ENCODE measurements at places on chromosomes 6 and 20.

DNA sequence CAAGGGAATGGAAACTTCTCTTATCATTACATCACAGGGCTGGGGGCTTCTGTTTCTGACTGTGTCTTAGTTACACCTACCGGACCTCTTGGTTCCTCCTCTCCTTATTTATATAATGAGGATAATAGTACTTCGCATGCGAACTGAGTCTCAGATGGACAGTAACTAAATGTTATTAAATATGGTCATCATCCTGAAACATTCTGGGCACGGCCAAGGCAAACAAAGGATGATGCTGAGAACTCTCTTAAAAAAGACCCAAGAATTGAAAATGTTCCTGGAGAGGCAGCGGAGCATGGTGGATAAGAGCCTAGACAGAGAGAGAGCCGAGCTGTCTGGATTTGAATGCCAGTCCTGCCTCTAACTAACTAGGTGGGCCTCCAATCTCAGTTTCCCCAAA is 119.8 kb upstream of the SASH1 start:
- peaks cover 18% of the 10 kb centered on the region for H3K4me1 ChIP-seq
- H3K4me3 ChIP-seq, result no peak overlapping the region
- H3K36me3 ChIP-seq, result no peaks in the 10 kb centered on the region
- H3K27ac ChIP-seq, result no peak overlapping the region
- no peaks in the 10 kb centered on the region for H3K27me3 ChIP-seq
- no peak for DNase-seq

DNA sequence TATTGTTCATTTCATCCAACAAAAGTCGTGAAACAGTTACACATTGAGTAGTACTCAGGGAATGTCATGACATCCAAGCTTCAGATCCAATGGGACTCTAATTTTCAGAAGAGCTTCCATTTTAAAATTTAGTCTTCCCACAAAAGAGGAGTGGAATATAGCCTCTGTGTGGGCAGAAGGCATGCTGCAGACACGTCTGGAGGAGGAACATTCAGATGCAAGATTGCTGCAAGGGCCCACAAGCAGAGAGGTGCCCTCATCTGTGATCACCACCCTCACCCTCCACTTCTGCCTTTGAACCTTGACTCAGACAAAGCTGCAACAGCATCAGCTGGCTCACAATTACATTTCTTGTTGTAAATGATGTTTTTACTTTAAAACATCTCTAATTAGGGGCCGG is 29.9 kb downstream of the NRN1 start:
- peaks cover 59% of the 10 kb centered on the region for H3K27me3 ChIP-seq
- H3K27ac ChIP-seq, result no peak overlapping the region
- H3K36me3 ChIP-seq, result no peaks in the 10 kb centered on the region
- no peak for DNase-seq
- H3K4me1 ChIP-seq, result no peaks in the 10 kb centered on the region
- no peak overlapping the region for H3K4me3 ChIP-seq

- H3K4me3 ChIP-seq, result no peak overlapping the region
- no peaks in the 10 kb centered on the region for H3K4me1 ChIP-seq
- DNase-seq, result no peak
- no peak overlapping the region for H3K27ac ChIP-seq
These were observed 47.6 kb downstream of the PRND start for GRCh38 chr20:4769328-4769727.

- H3K27ac ChIP-seq, result no peak overlapping the region
- DNase-seq, result no peak
- no peaks in the 10 kb centered on the region for H3K27me3 ChIP-seq
- no peaks in the 10 kb centered on the region for H3K36me3 ChIP-seq
These were observed 160.7 kb downstream of the UST start for GRCh38 chr6:148907573-148907972.

- peaks cover 2% of the 10 kb centered on the region for H3K4me1 ChIP-seq
- H3K4me3 ChIP-seq, result no peak overlapping the region
- H3K36me3 ChIP-seq, result peaks cover 53% of the 10 kb centered on the region
- H3K27me3 ChIP-seq, result no peaks in the 10 kb centered on the region
These were observed 14.8 kb downstream of the C20orf96 start for GRCh38 chr20:275791-276190.

- no peaks in the 10 kb centered on the region for H3K27me3 ChIP-seq
- H3K36me3 ChIP-seq, result peaks cover 2% of the 10 kb centered on the region
- no peak overlapping the region for H3K4me3 ChIP-seq
- peaks cover 8% of the 10 kb centered on the region for H3K4me1 ChIP-seq
- no peak for DNase-seq
These were observed 180.2 kb upstream of the HDAC2 start for GRCh38 chr6:114151064-114151690.

DNA sequence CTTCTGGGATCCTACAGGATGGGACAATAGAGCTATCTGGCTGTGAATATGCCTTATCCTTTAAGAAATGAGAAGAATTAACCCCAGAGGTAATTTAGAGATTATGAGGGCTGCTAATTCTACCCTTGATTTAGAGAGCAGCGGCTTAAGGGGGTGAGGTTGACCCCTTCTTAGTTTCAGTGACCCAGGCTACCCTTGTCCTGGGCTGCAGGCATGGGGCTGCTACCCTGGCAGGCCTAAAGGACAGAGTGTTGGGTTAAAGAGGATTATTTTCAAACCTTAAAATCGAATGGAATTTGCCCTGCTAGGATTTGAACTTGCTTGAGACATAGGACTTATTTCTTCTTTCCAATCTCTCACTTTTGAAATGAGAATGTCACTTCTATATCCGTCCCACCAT is 1343.4 kb downstream of the HACE1 start:
- H3K4me1 ChIP-seq, result no peaks in the 10 kb centered on the region
- H3K27ac ChIP-seq, result no peak overlapping the region
- DNase-seq, result no peak
- no peaks in the 10 kb centered on the region for H3K27me3 ChIP-seq
- no peaks in the 10 kb centered on the region for H3K36me3 ChIP-seq

GRCh38 chr6:152428126-152428525 is 209.0 kb downstream of the SYNE1 start:
- H3K4me1 ChIP-seq, result no peaks in the 10 kb centered on the region
- no peak overlapping the region for H3K27ac ChIP-seq
- H3K27me3 ChIP-seq, result peaks cover 13% of the 10 kb centered on the region
- DNase-seq, result no peak

DNA sequence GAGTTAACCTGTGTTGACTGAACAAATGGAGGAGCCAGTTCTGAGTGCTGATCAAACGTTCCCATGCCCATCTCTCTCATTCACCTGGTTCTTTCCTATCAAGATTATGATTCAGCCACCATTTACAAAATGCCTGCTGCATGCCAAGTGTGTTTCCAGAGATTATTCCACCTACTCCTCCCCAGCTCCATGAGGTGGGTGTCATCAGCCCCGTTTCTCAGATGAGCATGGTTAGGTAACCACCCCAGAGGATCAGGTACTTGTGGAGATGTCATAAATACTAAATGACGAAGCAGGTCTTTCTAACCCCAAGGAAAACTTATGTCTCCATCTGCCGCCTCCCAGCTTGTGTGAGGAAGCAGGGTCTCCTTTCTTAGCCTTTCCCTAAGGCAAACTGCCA is 2.1 kb downstream of the BANF2 start:
- no peaks in the 10 kb centered on the region for H3K27me3 ChIP-seq
- H3K4me3 ChIP-seq, result no peak overlapping the region
- no peak overlapping the region for H3K27ac ChIP-seq
- no peaks in the 10 kb centered on the region for H3K4me1 ChIP-seq

Measured in mesothelial cell of epicardium (in vitro differentiated cells).